NCI-H446 (cell line): ENCODE measurements at places on chromosomes 12 and 14.

- no peak for DNase-seq
These were observed 82.8 kb upstream of the SINHCAF start for GRCh38 chr12:31408763-31409162.

DNA sequence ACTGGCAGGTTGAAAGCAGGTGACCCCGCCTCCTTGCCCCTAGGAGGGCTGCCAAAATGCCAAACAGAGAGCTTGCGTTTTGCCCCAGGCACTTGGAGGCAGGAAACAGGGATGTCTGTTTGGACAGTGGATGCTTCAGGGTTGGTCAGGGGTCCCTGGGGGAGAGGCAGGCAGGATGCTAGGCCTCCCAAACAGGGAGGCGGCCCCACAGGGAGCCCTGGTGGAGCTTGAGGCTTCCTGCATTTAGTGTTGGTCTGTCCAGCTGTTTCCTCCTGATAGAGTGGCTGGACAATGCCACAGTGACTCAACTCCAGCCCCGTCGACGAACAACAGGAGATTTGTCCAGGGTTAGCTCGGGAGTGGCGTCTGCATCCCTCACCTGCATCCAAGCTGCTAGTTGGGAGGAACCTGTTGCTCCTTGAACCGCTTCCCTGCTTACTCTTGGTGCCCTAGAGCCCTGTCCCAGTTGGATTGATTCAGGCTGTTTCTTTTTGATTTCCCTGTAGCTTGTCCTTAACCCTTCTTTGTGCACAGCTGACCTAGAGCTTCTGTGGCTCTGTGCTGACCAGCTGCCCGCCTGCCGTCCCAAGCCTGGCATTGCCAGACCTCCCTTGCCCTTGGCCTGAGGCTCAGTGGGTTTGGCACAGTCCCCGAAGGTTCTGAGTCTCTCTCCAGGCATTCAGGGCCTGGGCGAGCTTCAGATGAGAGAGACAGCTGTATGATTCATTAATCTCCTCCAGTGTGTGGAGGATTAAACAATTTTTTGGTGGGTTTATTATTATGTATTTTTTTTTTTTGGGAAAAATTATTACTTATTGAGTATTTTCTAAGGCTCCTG is 45.9 kb downstream of the TSPAN9 start:
- no peak for DNase-seq

DNA sequence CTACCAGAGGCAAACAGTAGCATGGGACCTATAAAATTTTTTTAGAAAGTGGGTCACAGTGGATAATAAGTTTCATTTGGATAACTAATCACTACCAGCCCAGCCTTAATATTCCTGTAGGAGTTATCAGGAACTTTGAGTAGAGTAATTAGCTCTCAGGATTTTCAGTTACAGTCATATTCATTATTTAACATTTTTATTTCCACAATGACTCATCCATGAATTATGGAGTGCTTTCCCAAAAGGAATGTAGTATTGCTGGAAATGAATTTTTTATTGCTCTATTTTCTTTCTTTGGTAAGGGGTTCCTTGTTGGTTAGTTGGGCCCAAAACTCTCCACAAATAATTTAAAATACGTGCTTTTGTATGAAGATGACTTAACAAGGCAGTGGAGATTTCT is 53.7 kb downstream of the ERC1 start:
- no peak for DNase-seq

DNA sequence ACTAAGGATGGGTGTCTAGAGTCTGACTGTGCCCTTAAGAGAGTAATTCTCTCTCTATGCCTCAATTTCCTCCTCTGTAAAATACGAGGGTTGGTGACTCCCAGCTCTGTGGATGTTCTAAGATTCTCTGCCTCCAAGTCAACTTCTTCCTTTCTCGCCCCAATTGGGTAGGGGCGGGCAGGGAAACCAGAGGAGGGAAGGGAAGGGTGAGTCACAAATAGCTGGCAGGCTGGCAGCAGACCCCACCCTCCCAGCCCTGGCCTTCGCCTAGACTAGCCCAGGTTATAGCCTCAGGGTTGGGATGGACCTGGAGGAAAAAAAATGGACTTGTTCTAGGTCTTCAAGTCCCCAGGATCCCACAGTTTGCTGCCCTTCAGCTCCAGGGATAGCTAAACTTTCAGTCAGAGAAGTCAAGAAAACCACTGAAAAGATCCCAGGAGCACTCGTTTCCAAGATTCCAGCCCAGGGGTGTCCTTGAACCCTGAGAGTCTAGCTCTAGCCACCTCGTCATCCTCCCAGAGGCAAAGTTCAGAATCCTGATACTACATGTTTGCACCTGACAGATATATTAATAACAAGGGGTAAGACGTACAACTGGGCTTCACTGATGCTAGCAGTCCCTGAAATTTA is 2.3 kb downstream of the DGKA start:
- no peak for DNase-seq

GRCh38 chr12:11906286-11906935 is 164.3 kb upstream of the BCL2L14 start:
- DNase-seq, result no peak

DNA sequence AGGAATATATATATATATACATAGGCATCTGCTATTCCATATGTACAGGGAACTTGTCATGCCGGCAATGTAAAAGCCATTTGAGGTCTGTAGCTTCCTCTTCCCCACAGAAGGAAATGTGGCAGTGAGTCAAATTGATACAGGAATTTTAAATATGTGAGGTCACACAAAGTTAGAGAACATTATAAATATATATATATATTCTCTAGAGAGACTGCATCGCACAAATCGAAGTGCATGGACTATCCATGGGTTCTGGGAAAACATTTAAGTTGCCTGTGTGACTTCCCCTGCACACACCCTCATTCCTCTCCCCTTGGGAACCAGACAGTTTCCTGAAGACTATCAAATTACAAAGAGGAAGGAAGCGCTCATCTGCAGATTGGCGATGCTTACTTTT is 100.9 kb upstream of the CCDC91 start:
- DNase-seq, result no peak

DNA sequence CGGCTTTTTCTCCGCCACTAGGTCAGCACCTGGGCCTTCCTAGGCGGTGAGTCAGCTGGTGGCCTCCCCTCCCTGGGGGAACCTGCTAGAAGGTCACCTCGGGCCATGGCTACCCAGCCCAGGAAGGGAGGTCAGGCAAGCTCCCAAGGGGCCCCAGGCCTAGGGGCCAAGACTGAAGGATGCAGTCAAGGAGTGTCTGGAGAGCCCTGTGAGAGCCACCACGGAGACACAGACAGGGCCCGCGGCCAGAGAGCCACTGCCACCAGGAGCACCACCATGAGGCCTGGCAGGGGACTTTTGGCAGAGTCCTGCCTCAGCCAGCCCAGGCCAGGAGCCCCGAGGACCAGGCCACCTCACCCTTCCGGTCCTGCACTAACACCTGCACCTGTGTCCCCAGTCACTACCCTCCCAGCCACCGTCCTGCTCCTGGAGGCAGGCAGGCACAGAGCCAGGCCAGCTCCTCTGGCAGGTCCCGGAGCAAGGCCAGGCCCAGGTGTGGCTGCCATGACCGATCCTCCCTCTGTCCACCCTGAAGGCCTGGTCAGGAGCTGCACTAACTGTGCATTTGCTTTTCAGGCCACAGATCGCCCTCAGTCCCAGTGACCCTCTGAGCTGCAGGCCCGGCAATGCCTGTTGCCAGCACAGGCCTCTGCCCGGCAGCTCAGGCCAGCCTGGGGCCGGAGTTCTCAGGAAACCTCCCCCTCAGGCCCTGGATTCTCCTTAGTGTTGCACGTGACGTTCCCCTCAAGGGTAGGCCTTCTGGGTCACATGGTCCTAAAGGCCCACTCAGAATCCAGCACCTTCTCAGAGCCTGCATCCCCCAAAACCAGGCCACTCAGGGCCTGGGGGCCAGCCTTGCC is 6.9 kb downstream of the PHETA1 start:
- DNase-seq, result no peak

GRCh38 chr12:117807355-117807754 is 161.4 kb downstream of the KSR2 start:
- DNase-seq, result no peak

GRCh38 chr14:69408331-69408960 is 10.0 kb downstream of the SLC39A9 start:
- no peak for DNase-seq

DNA sequence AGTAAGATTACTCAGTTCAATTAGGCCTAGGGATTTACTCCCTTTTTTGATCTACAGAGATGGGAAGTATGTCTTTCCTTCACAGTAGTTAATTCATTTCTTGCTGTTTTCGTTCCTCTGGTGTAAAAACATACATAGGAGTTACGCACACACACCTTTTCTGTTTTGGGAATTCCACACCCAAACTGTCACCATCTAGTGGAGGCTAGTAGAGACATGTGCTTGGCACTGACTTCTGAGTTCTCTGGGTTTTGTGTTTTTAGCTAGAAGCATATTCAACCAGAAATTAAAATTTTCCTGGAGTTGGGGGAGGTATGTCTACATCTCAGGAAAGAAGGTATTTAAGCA is 1.4 kb downstream of the SUSD6 start:
- no peak for DNase-seq
